ENCODE measurements at places on chromosomes 1 and 21.

GRCh38 chr1:117179471-117179870, 31.3 kb downstream of the VTCN1 start:
- no peak for DNase-seq

DNA sequence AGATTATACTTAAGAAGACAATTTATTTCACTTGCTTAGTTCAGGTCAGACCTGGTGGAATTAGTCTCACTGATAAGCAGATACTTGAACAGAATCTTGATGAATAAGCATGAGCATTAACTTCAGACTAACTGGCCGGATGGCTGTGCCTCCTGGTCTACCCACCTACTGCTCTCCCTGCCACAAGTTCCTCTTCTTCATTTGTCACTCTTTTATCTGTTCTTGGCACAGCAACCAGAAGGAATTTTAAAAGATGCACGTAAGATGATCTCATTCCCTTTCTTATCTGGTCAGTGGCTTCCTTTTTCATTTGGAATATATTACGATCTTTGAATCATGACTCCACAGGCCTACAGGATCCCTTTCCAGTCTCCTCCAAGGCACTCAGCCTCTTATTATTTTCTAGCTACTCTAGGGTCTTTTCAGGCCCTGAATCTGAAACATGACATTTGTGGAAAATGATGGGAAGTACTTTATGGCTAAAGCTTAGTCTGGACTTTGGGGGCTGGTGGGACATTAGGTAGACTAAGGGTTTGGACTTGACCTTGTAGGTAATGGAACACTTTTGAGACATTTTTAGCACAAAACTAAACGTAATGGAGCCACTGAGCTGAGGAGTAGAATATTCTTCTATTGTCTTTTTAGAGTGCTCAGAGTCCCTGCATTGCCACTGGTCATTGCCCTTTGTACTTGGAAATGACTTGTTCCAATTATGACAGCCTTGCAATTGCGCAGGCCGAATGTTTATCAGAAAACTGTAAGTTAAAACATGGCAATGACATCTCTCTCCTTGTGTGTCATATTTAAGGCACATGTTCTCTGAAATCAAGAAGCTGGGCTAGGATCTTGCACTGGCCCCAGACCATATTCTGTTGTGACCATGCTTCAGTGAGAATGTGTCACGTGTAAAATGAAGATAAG, 16.0 kb downstream of the ST6GALNAC3 start:
- no peak for DNase-seq

- DNase-seq: no peak
Measured at GRCh38 chr21:16624479-16625118, 888.2 kb upstream of the CXADR start.

DNA sequence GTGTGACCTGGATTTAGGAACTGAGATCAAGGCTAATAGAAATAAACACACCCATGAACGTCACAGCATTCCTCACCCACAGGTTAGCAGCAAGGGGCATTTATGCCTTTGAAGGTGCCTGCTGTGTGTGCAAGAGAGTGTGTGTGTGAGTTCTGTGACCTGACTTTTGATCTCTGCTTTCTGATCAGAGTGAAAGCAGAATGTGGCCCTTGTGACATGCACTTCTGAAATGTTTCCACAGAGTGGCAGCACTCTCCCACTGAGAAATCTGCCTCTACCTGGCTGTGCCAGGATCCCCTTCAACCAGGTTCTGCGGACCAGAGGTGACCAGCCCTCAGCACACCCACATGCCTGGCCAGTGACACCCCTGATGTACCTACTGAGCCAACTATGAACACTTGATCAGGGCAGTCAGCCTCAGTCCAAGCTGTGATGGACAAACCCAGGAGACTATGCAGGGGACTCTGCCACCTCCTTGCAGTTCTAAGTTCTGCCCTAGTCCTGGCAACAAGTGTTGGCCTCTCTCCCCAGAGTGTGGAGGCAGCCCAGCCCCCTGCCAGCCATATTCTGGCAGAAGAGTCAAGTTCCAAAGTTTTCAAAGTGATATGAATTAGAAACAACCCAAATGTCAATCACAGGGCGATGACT, 41.0 kb downstream of the RXRG start:
- no peak for DNase-seq

DNA sequence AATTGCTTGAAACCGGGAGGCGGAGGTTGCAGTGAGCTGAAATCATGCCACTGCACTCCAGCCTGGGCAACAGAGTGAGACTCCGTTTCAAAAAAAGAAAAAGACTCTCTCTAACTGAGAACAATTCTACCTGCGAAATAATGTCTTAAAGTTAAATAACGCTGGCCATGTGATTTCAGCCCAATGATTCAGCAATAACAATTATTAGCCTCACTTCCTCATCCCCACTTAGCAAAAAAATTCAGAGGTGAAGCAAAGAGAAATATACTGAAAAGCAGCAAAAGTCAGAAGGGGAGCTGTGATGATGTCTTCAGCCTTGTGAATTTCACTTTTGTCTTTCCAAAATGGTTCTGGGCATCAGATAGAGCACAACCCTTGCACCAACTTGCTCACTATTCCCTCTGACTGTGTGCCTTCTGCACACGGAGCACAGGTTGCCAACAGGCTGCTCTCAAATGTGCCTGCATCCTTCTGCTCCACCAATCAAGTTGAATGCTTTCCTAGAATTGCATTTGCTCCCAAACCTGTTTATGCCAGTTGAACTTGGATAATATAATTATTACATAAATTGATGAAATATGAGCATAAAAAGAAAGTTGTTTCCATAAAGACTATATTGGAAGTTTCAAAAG, 79.8 kb upstream of the IPO9 start:
- DNase-seq: no peak

- DNase-seq: no peak
Measured at GRCh38 chr1:59434336-59434735, 137.4 kb downstream of the FGGY start.

DNA sequence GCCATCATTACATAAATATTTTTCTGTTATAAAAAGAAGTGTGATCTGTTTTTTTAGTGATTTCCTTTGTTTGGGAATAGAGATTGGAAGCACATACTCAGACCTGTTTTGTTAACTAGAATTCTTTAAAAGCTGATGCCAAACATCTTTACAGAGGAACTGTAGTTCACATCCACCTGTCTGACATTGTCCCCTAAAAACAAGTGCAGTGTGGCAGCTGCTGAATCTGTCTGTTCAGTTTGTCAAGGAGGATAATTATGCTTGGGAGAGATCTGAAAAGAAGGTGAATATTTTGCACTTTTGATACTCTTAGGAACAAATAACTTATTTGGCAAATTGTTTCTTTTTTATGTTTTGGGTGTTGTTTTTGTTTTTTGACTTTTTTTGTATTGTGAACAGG, 13.6 kb downstream of the AGMAT start:
- no peak for DNase-seq

DNA sequence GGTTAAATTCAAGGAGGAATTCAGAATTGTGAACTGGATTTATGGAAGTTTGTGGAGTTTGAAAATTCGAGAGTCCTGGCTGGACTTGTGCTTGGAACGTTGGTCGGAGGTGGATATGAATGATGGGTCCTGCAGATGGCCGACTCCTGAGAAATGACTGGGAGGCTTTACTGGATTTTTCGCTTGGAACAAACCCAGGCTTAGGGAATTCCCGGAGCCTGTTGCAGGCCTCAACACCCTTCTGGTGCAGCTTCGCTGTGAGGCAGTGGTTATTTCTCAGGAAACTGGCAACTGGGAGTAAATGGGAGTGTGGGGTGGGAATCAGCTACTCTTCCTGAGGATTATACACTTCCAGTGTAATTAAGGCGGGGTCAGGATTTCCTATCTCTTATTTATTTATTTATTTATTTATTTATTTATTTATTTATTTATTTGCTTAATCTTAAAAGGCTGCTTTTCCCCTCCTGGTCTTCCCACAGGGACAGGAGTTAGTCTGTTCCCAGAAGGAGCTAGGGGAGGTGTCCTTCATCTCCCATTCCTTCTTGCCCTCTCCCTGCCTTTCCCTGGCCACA, 21.1 kb downstream of the MAPKAPK2 start:
- no peak for DNase-seq

DNA sequence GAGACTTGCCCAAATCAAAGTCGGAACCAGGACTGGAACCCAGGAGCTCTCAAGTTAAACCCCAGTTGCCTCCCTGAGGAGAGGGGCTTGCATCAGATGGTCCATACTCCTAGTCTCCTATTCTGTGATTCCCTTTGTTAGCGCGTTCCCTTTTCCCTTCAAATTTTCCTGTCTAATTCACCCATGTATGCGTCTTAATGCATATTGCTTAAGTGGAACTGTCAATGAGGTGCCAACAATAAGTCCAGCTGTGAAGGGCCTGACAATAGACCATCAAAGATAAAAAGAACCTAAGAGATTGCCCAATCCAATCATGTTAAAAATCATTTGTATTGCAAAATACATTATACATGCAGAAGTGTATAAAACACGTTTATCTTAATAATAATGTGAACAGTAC, 634 bp upstream of the SPATA6 start:
- no peak for DNase-seq

DNA sequence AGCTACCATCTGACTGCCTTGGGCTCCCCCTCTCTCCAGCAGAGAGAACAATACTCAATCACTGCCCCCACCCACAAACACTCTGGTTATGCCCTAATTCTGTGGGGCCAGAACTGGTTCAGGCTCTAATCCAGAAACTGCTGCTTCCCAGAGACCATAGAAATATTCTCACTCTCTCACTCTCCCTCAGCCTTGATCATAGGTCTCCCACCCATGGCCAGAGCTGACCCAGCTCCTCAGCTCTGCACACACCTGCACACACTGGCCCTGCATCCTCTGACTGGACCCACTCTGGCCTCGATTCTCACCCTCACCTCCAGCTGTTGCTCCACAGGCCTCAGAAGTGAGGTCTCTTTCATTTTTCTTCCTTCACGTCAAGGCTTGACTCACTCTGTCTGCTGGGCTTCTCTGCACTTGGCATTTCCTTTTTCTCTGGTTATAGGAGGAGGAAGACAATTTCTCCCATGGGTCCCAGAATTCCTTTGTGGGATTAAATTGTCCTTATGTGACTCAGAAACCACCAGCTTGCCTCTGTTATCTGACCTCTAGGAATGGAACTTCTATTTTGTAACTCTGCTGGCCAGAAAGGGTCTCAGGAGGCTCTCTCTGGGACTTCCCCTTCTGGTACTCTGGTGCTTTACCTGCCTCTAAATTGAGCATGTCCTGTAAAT, 15.6 kb upstream of the ZMYM6 start:
- no peak for DNase-seq

- no peak for DNase-seq
Measured at GRCh38 chr1:183275322-183275721, 89.3 kb downstream of the LAMC2 start.

DNA sequence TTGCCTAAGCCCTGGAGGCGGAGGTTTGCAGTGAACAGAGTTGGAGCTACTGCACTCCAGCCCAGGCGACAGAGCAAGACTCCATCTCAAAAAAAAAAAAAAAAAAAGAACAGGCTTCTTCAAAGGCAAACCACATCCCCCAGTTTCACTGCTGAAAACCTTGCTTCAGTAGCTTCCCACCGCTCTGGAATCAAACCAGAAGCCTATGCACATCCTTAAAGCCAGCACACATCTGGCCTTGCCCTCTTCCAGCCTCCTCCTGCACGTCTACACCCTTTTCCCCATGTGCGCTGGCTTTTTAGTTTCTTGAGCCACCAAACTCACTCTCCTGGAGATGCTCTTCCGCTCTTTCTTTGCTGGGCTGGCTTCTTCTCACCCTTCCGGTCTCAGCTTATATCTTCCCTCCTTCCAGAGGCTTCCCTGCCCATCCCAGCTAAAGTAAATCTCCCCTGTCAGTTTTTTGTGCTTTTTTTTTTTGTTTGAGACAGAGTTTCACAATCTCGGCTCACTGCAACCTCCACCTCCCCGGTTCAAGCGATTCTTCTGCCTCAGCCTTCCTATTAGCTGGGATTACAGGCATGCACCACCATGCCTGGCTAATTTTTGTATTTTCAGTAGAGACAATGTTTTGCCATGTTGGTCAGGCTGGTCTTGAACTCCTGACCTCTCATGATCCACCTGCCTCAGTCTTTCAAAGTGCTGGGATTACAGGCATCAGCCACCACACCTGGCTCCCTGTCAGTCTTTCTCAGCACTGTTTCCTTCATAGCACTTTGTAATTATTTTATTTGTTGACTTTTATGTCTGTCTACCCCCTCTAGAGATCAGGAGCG, 42.0 kb upstream of the ID3 start:
- no peak for DNase-seq
